ENCODE measurements at places on chromosomes 4 and X.
A peak's percentile ranks its signal among the peaks of the same experiment; 100 is the strongest.

DNA sequence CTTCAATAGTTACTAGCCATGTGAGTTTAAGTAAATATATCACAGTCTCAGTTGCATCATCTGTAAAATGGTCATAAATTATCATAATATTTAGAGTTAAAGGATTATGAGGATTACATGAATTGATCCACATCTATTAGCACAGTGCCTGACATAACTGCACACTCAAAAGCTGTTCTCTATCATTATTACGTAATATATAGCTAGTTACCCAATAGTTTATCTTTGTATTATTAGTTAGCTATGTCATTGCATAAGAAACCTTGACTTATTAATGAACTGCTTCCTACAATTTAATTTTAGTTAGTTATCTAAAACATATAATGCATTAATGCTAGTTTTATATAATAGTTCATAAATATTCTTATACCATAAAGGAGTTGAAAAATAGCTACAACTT lies 1076.9 kb upstream of the GRID2 start:
- no peak for DNase-seq

DNA sequence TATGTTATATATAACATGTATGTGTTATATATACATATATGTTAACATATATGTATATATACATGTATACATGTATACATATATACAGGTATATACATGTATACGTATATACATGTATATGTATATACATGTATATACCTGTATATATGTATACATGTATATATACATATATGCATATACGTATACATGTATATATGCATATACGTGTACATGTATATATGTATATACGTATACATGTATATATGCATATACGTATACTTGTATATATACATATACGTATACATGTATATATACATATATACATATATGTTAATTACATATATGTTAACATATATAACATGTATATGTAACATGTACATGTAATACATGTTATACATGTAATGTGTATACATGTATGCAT lies 1077.3 kb upstream of the ADGRL3 start:
- no peak for DNase-seq

GRCh38 chrX:105527759-105528158 lies 294.6 kb upstream of the NRK start:
- DNase-seq: no peak

GRCh38 chr4:26751004-26751403 lies 109.6 kb upstream of the STIM2 start:
- DNase-seq: no peak

- DNase-seq: no peak
Observed at GRCh38 chr4:6245246-6246169, 24.1 kb upstream of the WFS1 start.

DNA sequence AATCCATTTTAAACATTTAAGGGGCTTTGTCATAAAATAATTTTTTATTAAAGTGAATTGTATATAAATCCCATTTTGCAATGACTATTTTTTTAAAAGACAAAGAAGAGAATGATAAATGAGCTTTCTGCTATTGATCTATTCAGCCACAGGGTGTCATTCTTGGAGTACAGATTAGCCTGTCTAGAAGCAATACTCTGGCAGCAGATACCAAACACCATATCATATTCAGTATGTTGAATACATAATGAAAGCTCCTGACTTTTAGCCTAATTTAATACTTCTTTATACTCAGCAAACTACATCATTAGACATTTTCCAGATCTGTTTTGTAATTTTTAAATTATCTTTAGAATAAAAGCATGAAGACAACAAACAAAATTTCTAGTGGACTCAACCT lies 496.3 kb downstream of the PDGFC start:
- DNase-seq: no peak

- no peak for DNase-seq
Observed at GRCh38 chr4:174217273-174218126, 66.0 kb downstream of the FBXO8 start.

- DNase-seq: no peak
Observed at GRCh38 chr4:126396703-126397102, 1081.9 kb downstream of the FAT4 start.

GRCh38 chrX:151042842-151043241 lies 59.7 kb downstream of the HMGB3 start:
- no peak for DNase-seq

DNA sequence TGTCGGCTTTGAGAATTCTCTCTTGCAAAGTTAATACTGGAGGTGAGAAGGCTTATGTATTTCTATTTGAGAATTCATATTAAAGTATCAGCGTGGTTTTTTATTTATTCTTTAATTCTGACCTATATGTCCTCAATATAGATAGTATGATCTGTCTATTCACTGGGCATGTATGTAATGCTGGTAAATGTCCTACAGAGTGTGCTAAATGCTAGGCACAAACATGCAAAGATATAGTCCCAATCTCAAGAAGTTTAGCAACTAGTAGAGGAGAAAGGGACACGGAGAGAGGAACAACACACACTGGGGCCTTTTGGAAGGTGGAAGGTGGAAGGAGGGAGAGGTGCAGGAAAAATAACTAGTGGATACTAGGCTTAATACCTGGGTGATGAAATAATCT lies 11.0 kb upstream of the BMPR1B start:
- DNase-seq: no peak

- no peak for DNase-seq
Observed at GRCh38 chr4:137421796-137422195, 110.5 kb downstream of the PCDH18 start.

DNA sequence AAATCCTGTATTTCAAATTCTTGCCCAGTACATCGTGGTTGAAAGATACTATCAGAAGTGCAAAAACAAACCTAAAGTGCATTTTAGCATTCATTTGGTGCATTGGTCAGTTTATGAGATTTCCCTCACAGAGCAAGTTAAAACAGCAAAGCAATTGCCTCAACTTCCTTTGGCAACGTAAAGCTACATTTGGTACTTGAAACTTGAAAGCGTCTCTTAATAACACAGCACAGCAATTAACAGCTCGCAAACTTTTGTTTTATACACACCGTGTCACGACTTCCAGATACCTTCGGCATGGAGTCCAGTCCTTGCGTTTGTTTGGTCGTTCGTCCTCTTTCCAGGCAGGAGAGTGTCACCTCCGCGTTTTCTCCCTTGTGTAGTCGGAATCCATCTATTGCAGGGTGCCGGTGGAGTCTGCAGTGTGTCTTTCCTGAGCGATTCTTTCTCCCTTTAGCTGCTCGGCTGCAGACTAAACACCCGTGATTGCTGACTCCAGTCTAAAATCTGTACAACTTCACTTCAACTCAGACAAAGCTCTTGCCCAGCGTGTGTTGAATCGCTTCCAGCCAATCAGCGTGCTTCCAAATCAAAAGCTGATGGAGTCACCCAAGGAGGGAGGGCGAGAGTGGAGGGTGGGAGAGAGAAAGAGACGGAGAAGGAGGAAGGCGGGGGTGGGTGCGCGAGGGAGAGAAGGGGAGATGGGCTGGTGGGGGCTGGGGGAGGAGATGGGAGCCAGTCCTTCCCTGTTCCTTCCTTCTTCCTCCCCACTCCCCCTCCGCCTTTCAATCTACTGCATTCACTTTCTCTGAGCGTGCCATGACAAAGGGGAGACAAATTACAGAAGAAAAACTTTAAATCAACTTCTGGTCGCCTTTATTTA lies at the start of gene PCDH18:
Gene PCDH18, minus strand, starts transcription at position 509 of the 883 bp plus-strand sequence. Its CDS starts 406 bp downstream, at position 103.
- peak; percentile 96 for DNase-seq

DNA sequence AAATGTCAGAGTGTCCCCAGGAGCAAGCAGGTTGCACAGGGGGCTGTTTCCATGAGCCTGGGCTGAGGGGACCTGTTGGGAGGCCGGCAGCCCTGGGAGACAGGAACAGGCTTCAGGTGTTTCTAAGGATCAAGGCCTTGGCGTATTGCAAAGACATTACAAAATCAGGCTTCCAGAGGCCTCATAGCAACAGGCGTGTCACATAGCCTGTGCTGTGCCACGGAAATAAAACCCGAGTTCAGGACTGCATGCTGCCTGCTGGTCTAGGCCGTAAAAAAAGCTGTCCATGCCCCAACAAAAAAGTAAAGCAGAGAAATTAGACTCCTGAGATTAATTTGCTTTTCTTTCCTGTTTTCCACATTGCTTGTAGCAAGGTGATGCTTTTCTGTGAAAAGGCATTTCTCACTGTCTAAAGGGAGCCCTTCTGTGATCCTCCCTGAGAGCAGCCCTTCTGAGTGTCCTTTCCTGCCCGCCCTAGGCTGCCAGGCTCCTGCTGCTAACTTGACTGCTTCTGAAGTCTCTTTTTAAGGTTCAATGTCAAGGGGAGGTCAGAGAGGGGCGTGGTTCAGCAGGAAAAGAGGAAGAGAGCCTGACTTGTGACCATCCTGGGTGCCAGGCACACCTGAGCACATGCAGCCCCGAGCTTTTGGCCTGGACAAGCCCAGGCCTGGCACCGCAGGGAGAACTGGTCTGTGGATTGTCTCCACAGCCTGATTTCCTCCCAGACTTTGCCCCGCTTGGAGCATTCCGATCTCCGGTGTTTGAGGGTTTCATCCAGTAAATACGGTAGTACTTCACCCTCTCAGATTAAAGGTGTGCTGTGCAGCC lies 21.3 kb downstream of the SHROOM2 start:
- DNase-seq: no peak

Data from tibial nerve (tissue), 4 donors.